Hematopoietic multipotent progenitor cell treated with erythropoietin and hydrocortisone succinate and interleukin-3 and kit ligand, for 4 days (in vitro differentiated cells): ENCODE measurements at places on chromosomes 7 and 10.

GRCh38 chr7:155193716-155194115 is 104.0 kb upstream of the INSIG1 start:
- DNase-seq = no peak

GRCh38 chr7:37031571-37032257 is 307.4 kb upstream of the AOAH start:
- peak; percentile 47 for DNase-seq

- DNase-seq = peak; percentile 98
Observed at GRCh38 chr7:6392712-6393666, 54.8 kb downstream of the DAGLB start.

GRCh38 chr7:27551803-27552400 is 110.8 kb downstream of the HIBADH start:
- no peak for DNase-seq

DNA sequence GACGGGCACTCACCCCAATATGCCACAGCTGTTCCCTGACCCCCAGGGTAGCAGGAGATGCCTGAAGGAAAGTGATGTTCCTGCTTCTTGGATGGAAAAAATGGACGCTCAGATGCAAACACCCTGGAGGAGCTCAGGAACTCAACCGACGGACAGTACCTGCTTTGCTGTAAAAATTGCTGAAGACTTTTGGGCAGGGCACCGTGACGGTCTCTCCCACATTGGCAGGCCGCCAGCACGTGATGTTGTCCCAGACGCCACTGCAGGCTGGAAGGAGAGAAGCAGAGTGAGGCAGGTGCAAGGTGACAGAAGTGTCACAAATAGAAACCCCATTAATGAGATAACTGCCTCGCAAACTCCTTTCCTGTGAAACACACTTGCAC is 35.0 kb downstream of the VIPR2 start:
- DNase-seq = no peak

DNA sequence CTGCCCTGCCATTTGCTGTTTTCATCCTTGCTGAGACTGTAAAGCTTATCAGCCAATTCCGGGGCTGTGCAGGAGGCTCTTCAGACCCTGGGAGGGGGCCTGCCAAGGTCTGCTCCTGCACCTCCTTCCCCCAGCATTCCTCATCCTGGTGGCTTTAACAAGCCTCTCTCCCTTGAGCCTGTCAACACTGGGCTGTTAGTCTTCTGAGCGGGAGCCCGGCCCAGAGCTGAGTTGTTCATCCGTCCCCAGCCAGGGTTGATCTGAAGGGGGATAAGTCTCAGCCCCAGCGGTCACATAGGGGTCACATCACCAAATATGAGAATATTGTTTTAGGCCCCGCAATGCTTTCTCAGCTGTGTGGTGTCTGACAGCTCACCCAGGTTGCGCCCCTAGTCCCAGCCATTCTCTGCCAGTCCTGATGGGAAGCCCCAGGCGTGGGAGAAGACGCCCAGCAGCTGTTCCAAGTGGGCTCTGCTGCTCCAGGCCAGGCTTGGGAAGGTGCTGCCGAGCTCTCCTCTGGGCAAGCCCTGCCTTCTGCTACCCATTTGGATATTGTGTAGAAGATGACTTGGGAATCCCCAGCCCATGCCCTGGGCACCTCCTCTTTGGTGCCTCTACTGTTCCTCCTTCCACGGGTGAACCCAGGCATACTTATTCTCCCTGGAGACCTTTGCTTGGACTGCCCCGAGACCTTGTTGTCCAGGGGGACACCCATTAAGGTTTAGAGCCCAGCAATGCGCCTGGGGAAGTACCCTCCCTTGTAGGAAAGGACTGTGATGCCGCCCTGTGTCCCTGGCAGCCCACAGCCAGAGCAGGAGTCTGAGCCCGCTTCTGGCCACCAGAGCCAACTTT is 23.5 kb upstream of the TRIM8 start:
- DNase-seq = no peak
